ENCODE measurements at places on chromosomes 5 and 9.

DNA sequence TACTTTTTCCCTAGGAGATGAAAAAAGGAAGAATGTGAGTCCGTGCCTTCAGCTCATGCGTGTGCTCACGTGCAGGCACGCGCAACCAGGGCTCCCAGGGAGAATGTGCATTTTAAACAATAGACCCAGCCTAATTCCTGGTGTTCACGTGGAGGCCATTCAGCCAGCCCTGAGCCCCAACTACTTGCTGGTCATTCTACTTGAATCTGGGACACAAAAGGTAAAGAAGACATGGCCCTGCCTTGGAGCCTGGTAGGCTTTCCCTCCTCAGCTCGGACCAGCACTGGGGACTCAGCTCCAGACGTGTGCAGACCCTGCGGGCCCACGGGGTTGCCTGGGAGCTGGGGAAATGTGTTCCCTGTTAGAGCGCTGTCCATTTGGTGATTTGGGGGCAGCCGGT lies 125.5 kb downstream of the MVB12B start:
- DNase-seq: peak; percentile 10

GRCh38 chr9:114452219-114453165 lies 52.8 kb downstream of the WHRN start:
- no peak for DNase-seq

DNA sequence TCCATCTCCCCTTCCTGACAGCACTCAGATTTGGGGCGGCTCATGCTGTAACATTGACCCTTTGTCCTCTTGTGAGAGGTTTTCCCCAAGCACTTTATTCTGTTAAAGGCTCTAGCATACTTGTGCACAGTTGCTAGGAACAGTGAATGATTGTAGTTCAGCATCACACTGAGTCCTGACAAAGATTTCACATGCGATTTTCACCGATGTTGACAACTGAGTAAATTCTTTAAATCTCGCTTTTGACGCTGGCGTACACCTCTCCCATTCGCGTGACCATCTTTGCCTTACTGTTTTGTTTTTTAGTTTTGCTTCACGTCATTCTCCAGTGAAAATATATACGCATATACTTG lies 780 bp downstream of the CDC37L1 start:
- no peak for DNase-seq

- no peak for DNase-seq
Observed at GRCh38 chr5:96687080-96687479, 24.9 kb downstream of the CAST start.

DNA sequence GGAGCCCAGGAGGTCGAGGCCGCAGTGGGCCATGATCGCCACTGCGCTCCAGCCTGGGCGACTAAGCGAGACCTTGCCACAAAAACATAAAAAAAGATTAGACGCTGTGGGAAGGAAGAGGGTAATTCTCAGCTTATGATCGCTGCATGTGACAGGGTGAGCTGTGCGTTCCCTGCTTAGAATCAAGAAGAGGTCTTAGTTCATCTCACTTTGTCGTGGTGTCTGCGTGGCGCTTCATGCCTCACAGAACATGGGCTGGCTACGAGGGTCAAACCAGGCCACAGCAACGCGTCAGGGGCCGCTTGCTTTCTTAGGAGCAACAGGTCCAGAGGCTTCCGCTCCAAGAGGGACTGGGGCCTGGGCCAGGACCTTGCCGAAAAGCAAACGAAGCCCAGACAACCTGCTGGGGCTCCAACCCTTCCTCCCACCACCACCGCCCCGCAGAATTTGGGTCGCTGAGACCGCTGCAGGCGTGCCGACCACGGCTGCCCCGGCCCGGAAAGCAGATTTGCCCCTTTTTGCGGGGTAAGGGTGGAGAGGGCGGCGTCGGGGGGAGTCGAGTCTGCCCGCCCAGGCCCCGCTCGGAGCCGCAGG lies 10.0 kb upstream of the GRIN1 start:
- DNase-seq: no peak

- no peak for DNase-seq
Observed at GRCh38 chr5:142508591-142508990, 177.3 kb downstream of the FGF1 start.

DNA sequence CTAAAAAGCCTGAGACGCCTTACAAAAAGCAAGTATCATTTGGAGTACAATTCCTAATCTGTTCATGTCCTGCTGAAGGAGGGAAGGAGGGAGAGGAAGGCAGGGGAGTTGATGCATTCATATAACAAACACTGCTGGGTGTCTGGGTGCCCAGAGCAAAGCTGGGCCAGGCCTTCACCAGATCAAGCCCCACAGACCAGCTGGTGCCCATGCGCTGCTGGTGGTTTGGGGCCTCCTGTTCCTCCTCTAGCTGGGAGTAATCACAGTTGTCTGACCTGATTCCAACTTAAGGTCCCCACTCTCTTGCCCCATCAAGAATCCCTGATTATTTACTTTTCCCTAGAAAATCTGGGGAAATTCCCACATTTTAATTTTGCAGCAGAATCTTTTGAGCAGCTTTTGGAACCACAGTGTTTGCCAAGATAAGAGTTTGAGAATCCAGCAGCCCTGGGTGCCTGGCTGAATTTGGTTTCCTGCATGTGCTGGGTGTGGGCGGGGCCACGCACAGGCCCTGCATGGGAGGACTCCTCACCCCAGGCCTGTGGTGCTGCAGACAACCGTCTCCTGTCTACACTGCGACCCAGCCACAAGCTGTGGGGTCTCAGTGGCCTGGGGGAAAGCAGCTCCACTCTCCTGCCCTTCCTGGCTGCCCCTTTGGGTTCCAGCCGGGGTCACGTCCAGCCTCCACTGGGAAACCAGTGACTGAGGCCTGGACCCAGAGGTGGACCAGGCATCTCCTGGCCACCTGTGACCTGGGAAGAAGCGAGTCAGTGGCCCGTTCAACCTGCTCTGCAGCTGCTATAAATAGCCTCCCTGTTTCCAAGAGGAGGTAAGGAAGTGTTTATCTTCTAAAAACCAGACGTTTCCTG lies 47.5 kb downstream of the NEURL1B start:
- DNase-seq: no peak

DNA sequence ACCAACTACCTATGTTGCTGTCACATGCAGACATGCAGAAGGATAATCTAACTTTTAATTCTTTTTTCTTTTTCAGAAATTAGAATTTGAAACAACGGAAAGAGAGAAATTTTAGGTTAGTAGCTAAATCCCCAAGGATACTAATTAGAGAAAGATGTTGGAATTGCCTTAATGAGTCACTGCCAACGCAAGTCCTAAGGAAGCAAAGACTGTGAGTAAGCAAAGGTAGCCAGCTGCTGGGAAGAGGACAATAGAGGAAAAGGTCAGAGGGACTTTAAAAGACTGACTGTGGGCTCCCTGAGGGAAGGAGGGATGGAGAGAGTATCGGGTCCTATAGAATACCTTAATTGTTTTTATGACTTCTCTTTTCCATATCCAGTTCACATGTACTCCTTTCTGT lies 461.9 kb upstream of the PAPPA start:
- DNase-seq: no peak

GRCh38 chr5:143506836-143507552 lies 103.5 kb upstream of the NR3C1 start:
- DNase-seq: no peak

DNA sequence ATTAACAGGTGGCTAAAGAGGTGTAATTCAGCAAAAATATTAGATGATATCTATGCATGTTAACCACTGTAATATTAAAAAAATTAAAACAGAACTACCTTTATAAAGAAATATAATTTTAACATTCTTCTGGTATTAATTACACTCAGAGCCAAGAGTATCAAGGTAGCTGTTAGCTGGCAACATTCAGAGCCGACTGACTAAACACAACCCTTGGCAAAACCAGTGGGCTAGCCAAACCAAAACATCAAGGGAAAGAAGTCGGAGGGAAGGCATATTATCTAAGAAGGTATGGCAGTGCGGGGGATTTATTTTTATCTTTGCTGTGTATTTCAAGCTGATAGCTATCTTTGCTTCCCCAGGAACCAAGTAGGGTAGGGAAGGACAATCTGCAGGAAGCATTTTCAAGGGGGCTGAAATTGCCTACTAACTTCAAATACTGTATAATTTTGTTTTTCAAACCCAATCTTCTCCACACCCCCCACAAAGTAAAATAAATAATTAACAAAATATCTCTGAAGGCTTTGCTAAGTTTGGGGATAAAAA lies 24.0 kb downstream of the ELL2 start:
- no peak for DNase-seq

DNA sequence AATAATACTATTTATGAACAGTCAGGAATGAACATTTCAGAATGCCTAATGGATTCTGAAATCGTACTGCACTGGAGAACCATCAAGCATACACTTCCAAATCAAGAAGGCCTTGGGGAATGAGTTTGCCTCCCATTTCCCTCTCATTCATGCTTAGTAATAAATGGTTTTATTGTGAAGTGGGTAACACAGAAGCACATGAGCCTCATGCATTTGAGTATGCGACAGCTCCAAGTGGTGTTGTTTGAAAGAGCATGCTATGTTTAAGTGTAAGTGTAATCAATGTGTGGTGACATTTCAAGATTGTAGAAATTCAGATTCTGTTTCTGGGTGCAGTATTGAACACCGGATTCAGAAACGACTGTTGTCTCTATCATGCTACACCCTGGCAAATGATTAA lies 60.0 kb downstream of the SGCD start:
- no peak for DNase-seq

- no peak for DNase-seq
Observed at GRCh38 chr5:142544071-142544753, 141.7 kb downstream of the FGF1 start.

DNA sequence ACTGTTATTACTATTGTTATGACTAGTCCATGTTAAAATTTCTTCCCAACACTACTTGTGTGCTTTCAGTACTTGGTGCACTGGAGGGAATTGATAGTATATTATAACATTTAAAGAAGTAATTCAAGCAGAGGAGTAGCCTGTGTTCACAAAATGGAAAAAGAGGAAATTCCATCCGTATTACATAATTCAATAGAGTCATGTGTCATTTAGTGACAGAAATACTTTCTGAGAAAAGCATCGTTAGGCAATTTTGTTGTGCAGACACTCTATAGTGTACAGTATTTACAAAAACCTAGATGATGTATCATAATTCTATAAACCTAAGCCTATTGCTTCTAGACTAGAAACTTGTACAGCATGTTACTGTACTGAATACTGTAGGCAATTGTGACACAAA lies 78.3 kb upstream of the PCSK5 start:
- DNase-seq: no peak
